ENCODE measurements at places on chromosomes 2 and 18. TPM values are rescaled to one million over a fixed set of nuclear protein-coding genes. Genes with fewer than 3 reads are reported as not detected.
A peak's percentile ranks its signal among the peaks of the same experiment; 100 is the strongest.

EGR4 gene
- not detected for total RNA-seq

NFATC1 gene
- total RNA-seq, result 17.2 TPM

CTIF gene
- total RNA-seq, result 37.3 TPM

DES gene
- total RNA-seq, result 74.2 TPM

SCG2 gene
- total RNA-seq, result 0.57 TPM

MAPK4 gene
- 9.0 TPM for total RNA-seq

CDKL4 gene
- total RNA-seq, result 1.2 TPM

MAB21L4 gene
- total RNA-seq, result 6.1 TPM

ALLC gene
- total RNA-seq, result not detected

GREB1L gene
- 0.79 TPM for total RNA-seq

TTN gene
- total RNA-seq, result 3.6 TPM

KIF3C gene
- total RNA-seq, result 4.8 TPM

DNA sequence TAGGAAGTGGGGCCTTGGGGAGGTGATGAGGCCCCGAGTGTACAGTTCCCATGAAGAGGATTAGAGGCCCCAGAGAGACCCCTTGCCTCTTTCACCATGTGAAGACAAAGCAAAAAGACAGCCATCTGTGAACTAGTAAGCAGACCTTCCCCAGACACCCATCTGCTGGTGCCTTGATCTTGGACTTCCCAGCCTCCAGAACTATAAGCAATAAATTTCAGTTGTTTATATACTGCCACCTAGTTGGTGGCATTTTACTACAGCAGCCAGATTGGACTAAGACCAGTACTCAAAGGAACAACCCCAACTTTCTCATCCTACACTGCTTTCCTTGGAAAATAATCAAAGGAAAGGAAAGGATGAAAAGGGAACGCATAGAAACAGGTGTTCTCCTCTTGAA, 27.9 kb upstream of the CREG2 start:
- no peak overlapping the region for H3K27ac ChIP-seq
- no peaks in the 10 kb centered on the region for H3K27me3 ChIP-seq
- H3K36me3 ChIP-seq, result no peaks in the 10 kb centered on the region
- DNase-seq, result no peak
- H3K4me3 ChIP-seq, result no peak overlapping the region

DNA sequence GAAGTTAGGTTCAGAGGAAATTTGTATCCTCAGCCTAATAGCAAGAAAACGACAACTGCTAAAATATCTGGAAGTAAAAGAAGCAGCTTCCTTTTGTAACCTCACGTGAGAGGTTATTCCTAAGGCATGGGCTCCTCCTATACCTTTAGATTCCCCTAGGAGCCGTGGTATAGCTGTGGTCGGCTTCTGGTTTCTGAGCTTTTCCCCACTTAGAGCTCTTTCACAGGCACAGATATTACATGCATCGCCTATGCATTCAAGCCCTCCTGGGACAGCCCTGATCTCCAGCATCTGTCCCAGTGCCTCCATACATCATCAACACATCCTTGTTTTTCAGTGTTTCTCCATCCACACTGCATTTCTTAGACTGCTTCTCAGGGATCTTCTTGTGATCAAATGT, 289.0 kb downstream of the ALPK2 start:
- H3K27ac ChIP-seq, result no peak overlapping the region
- H3K4me3 ChIP-seq, result no peak overlapping the region
- peaks cover 2% of the 10 kb centered on the region for H3K4me1 ChIP-seq
- H3K36me3 ChIP-seq, result peaks cover 12% of the 10 kb centered on the region

GRCh38 chr2:11814979-11815510, 68.6 kb downstream of the LPIN1 start:
- no peak overlapping the region for H3K4me3 ChIP-seq
- peak; percentile 10 for DNase-seq
- H3K4me1 ChIP-seq, result no peaks in the 10 kb centered on the region
- H3K27me3 ChIP-seq, result no peaks in the 10 kb centered on the region

- no peak overlapping the region for H3K27ac ChIP-seq
- no peak overlapping the region for H3K4me3 ChIP-seq
- no peaks in the 10 kb centered on the region for H3K36me3 ChIP-seq
- H3K4me1 ChIP-seq, result peaks cover 5% of the 10 kb centered on the region
Observed at GRCh38 chr2:48332286-48332685, 197.7 kb upstream of the STON1 start.

DNA sequence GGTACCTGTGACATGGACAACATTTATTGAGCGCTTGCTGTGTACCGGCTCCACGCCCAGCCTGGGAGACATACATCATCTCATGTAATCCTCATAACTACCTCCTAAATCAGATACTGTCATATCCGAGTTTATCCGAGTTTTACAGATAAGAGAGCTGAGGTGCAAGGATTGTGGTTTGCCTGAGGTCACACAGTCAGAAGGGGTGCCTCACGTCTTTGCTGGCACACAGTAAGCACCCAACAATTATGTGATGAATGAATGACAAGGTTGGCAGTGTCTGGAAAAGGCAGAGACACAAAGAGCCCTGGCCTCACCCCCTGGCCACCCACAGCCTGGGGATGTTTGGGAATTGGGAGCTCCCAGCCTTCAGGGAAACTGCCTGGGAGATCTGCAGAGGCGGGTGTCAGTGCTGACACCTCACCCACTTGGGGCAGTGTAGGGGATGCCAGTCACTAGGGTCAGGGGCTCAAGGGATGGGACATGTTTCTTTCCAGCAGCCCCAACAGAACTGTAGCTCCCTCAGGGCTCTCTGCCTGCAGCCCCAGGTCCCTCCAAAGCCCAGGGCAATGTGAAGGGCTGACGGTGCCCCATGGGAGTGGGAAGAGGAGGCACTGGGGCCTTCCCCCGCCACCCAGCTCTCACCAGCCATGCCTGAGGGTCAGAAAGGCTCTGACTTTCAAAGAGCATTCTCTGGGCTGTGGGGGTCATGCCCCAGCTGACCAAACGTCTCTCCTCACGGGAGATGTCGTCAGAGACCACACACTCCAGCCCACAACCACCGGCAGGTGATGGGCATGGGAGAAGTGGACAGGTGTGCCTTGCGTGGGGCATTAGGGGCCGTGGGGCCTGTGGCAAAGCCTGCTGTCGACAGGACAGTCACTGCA, 157.5 kb downstream of the ZFP36L2 start:
- no peak overlapping the region for H3K27ac ChIP-seq
- H3K27me3 ChIP-seq, result no peaks in the 10 kb centered on the region
- H3K4me1 ChIP-seq, result peaks cover 27% of the 10 kb centered on the region
- no peak for DNase-seq

GRCh38 chr18:33923980-33924379, 300.7 kb downstream of the NOL4 start:
- no peak overlapping the region for H3K4me3 ChIP-seq
- H3K4me1 ChIP-seq, result no peaks in the 10 kb centered on the region
- H3K36me3 ChIP-seq, result no peaks in the 10 kb centered on the region
- no peak overlapping the region for H3K27ac ChIP-seq

DNA sequence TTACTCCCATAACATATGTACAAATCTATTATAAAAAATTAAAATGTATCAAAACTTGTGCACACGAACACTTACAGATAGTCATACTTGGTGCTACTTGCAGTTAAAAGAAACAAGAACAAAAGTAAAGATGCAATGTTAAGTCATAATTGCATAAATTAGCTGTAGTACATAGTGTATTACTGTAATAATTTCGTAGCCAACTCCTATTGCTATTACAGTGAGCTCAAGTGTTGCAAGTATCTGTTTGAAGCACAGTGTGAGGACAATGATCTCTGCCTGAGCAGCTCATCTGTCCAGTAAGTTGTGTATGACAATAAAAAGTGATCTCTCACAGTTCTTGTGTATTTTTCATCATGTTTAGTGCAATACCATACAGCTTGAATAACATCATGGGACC, 7.5 kb upstream of the SERPINB13 start:
- no peak overlapping the region for H3K27ac ChIP-seq
- no peaks in the 10 kb centered on the region for H3K27me3 ChIP-seq
- no peaks in the 10 kb centered on the region for H3K4me1 ChIP-seq
- H3K4me3 ChIP-seq, result no peak overlapping the region
- no peak for DNase-seq

DNA sequence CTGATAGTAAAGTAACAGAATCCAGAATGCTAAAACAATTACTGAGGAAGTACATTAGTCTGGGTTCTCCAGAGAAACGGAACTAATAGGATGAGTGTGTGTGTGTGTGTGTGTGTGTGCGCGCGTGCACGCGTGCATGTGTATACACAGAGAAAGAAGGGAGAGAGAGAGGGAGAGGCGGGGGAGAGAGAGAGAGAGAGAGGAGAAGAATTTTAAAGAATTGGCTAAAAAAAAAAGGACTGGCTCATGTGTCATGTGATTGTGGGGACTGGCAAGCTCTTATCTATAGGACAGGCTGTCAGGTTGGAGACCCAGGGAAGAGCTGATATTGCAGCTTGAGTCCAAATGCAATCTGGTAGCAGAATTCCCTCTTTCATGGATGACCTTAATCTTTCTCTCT, 976.2 kb upstream of the CDH2 start:
- no peak overlapping the region for H3K4me3 ChIP-seq
- H3K36me3 ChIP-seq, result no peaks in the 10 kb centered on the region
- no peak for DNase-seq
- no peak overlapping the region for H3K27ac ChIP-seq
- H3K4me1 ChIP-seq, result no peaks in the 10 kb centered on the region

GRCh38 chr2:71629771-71630453, 176.6 kb downstream of the DYSF start:
- H3K27me3 ChIP-seq, result no peaks in the 10 kb centered on the region
- H3K36me3 ChIP-seq, result no peaks in the 10 kb centered on the region
- no peaks in the 10 kb centered on the region for H3K4me1 ChIP-seq

- DNase-seq, result no peak
- H3K4me3 ChIP-seq, result no peak overlapping the region
- H3K27ac ChIP-seq, result no peak overlapping the region
- H3K36me3 ChIP-seq, result no peaks in the 10 kb centered on the region
Observed at GRCh38 chr18:57856557-57857280, 53.6 kb upstream of the ATP8B1 start.

- DNase-seq, result no peak
- no peak overlapping the region for H3K27ac ChIP-seq
- H3K36me3 ChIP-seq, result no peaks in the 10 kb centered on the region
- H3K4me1 ChIP-seq, result peaks cover 3% of the 10 kb centered on the region
- H3K27me3 ChIP-seq, result no peaks in the 10 kb centered on the region
- H3K4me3 ChIP-seq, result no peak overlapping the region
Observed at GRCh38 chr2:88136817-88137216, 9.0 kb upstream of the FABP1 start.

GRCh38 chr2:54638103-54638502, 85.4 kb upstream of the EML6 start:
- H3K4me1 ChIP-seq, result peaks cover 25% of the 10 kb centered on the region
- DNase-seq, result no peak
- peaks cover 30% of the 10 kb centered on the region for H3K36me3 ChIP-seq
- no peak overlapping the region for H3K27ac ChIP-seq

- no peak for DNase-seq
- H3K4me1 ChIP-seq, result peaks cover 5% of the 10 kb centered on the region
- H3K27me3 ChIP-seq, result no peaks in the 10 kb centered on the region
- no peak overlapping the region for H3K4me3 ChIP-seq
Observed at GRCh38 chr2:207974216-207974605, 51.1 kb downstream of the PLEKHM3 start.

- H3K27me3 ChIP-seq, result no peaks in the 10 kb centered on the region
- no peak overlapping the region for H3K27ac ChIP-seq
- no peak overlapping the region for H3K4me3 ChIP-seq
- peaks cover 36% of the 10 kb centered on the region for H3K36me3 ChIP-seq
Observed at GRCh38 chr2:231169488-231169887, 28.9 kb upstream of the ARMC9 start.

All from kidney (tissue), 22 donors.